ENCODE measurements at places on chromosomes 12 and 14.

GRCh38 chr14:63443361-63443760 lies 99.8 kb downstream of the PPP2R5E start:
- no peak for DNase-seq

DNA sequence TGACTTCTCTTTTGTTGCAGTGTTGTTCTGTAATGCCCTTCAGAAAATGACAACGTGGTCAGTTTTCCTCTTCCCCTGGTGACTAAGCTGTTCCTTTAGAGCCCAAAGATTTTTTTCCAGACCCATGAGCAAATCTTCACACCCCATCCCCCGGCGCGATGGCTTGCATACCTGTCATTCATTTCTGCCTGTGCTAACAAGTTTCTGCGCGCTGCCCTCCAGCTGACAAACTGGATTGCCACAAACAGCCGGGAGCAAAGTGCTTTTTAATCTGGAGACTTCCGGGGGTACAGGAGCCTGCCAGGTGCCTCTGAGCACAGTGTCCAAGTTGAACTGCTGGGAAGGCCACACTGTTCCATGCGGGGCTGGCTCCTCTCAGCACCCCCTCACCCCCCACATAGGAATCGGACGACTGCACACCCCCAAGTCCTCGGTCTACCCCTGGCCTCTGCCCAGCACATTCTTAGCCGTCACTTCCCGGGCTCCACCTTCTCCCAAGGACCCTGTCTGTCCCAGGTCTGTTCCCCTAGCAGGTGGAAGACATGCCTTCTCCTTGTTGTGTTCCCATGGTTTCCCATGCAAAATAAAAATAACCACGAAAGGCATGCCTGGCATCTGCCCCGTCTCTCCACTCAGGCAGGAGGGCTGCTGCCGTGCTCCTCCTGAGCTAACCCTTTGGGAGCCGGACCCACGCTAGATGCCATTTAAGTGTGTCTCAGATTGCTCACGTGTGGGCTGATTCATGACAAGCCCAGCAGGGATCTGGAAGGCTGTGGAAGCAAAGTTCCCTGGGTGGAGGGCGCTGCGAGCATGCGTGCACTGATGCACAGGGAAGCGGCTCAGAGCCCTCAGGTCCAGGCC lies 14.1 kb downstream of the RILPL1 start:
- no peak for DNase-seq

- no peak for DNase-seq
These were observed 147.5 kb downstream of the KITLG start for GRCh38 chr12:88432531-88433490.

DNA sequence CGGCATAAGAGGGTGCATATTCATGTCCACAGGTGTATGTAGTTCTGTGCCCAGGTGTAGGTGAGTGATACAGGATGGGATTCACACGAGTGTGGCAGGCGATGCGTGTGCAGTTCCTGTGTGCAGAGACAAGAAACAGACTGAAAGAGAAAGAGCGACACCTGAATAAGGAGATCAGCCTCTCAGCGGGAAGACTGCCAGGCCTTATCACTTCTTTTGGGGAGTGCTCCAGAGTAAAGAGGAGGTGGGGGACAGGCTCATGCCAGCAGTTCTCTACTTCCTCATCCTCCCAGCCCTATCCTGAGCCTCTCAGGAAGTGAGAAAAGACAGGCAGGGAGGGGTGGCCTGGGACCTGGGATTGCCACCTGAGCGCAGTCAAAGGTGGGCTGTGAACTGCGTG lies 2.8 kb downstream of the PSMB11 start:
- DNase-seq = no peak

DNA sequence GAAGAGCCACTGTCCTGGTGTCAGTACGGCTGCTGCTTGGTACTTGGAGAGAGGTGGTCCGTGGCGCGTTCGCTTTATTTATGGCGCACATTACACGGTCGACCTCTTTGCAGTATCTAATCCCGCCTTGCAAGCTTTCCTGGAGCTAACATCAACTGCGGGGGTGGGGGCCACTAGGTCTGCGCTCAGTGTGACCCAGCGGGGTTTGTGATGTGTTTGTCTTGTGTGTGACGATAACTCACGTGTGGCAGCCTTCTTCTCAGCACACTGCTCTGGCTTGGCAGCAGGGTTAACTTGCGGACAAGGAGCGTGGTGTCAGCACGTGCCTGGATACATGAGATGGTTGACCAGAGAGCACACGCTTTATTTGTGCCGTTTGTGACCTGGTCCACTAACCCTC lies 122.2 kb upstream of the RTL1 start:
- DNase-seq = no peak

DNA sequence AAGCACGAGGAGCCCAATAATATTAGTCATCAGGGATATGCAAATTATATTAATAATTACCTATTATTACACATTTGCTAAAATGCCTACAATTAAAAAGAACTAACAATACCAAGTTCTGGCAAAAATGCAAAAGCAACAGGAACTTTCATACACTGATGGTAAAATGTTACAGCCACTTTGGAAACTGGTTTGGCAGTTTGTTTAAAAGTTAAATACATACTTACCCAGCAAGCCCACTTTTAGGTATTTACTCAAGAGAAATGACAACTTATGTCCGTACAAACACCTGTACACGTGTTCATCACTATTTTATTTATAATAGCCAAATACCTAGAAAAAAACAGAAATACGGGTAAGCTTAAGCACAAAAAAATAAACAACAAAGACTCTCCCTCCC lies 17.0 kb downstream of the WDR89 start:
- DNase-seq = no peak

GRCh38 chr12:98387444-98387843 lies 127.9 kb upstream of the TMPO start:
- DNase-seq = no peak

DNA sequence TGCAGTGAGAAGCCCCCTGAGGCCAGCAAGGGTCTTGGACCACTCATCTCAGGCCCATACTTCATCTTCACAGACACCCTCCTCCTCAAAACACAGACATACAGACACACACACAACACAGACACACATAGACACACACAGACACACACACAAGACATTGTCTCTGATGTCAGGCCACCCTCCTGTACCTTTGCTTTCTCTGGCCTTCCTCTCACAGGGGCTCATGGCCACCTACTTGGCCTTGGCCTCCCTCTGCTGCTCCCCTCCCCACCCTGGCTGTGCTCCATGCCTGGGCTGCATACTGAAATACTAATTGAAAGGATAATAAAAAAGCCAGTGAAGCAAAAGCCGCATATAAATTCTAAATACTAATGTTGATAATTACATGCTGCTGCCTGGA lies 1.6 kb upstream of the SYNDIG1L start:
- no peak for DNase-seq

DNA sequence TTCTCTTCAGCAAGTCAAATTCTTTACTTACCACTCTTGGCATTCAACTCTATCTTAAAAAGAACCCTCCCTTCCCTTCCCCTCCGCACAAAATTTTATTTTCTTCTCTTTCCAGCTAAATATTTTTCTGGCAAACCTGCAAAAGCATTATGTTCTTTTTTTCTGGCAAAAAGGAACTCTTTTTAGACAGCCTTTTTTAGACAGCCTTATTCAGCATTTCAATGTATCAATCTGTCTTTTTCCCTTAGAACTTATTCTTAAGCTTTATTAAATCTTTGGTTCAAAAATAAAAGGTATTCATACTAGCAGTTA lies 50.5 kb downstream of the SPTLC2 start:
- no peak for DNase-seq

- DNase-seq = no peak
These were observed 289.8 kb upstream of the PWP1 start for GRCh38 chr12:107395817-107396216.

GRCh38 chr14:95040708-95041476 lies 116.4 kb downstream of the DICER1 start:
- no peak for DNase-seq

DNA sequence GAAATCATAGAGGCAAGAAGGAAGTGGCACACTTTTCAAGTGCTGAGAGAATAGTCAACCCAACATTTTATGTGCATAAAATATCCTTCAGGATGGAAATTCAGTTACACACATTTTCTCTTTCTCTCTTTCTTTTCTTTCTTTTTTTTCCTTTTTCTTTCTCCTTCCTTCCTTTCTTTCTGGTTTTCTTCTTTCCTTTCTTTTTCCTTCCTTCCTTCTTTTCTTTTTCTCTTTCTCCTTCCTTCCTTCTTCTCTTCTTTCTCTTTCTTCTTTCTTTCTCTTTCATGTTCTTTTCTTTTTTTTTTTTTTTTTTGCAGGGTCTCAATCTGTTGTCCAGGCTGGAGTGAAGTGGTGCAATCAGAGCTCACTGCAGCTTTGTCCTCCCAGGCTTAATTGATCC lies 38.7 kb upstream of the OR5AU1 start:
- no peak for DNase-seq

DNA sequence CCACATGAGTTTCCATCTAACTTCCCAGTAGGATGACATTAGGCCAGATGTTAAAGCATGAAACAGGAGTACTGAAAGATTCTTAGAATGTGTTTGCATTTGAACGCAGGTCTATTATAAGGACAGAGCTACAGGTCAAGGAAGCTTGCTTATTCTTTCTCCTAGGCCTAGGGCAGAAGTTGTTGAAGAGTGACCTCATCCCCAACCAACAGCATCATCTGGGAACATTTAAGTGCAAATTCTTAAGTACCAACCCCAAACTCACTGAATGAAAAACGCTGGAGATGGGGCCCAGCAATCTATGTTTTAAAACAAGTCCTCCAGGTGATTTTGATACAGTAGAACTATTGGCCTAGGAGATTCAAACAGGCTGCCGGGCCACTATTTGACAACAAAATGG lies 52.4 kb downstream of the PAPLN start:
- DNase-seq = no peak

- no peak for DNase-seq
These were observed 25.5 kb upstream of the EMP1 start for GRCh38 chr12:13170892-13171490.

GRCh38 chr14:50846226-50846880 lies 15.4 kb upstream of the NIN start:
- DNase-seq = no peak

DNA sequence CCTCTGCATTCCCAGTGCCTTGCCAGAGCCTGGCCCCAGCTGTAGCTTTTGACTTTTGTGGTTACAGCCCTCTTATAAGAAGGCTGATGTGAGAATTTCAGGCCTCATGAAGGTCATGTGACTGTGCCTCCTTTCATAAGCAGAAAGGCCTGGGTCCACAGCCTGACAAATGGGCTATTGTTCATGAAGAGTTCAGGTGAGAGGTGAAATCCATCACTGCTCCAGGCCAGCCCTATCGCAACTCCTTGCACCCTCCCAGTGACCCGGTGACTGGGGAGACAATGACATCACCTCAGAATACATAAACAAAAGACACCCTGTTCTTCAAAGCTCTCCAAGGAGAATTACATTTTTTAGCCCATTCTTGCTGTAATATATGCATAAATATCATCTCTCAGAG lies 321.5 kb downstream of the PCNX1 start:
- DNase-seq = no peak

DNA sequence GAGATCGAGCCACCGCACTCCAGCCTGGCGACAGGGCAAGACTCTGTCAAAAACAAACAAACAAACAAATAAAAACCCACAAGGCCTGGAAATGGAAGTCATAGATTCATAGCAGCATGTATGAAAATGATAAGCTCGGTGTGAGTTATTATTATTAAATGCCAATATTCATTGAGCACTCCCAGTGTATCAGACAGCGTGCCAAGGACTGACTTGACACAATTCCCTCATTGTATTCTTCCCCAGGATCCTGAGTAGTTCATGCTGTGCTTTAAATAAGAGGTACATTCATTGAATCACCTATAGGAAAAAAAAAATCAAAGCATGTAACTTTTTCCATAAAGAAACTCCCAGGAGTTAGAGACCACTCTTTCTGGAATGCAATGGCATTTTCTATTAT lies 12.6 kb upstream of the RFLNA start:
- no peak for DNase-seq

Data from NCI-H1436 treated with DMSO at 0.1 percent for 48 hours (cell line).